Stimulated activated naive CD8-positive, alpha-beta T cell treated with anti-CD3 and anti-CD28 coated beads, Interleukin-15, amount 100 ng/mL, for 72 hours (primary cell): ENCODE measurements at places on chromosomes 6 and 20.

- peak; percentile 32 for DNase-seq
Measured at GRCh38 chr6:43269273-43270007, 26.2 kb downstream of the TTBK1 start.

DNA sequence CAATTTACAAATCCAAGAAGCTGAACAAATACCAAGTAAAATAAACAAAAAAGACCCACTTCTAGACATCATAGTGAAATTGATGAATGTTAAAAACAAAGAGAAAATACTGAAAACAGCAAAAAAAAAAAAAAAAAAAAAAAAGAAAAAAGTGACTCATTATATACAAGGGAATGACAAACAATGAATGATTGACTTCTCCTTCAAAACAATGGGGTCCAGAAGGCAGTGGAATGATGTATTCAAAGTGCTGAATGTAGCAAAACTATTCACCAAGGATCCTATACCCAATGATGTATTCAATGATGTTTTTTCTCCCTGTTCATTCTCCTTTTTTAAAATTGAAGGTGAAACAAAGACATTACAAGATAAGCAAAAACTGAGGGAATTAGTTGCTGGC, 650.0 kb downstream of the UTRN start:
- no peak for DNase-seq

- no peak for DNase-seq
Measured at GRCh38 chr20:1324598-1325172, 4.3 kb downstream of the SDCBP2 start.

GRCh38 chr20:11851646-11852045, 66.0 kb upstream of the BTBD3 start:
- DNase-seq, result no peak

DNA sequence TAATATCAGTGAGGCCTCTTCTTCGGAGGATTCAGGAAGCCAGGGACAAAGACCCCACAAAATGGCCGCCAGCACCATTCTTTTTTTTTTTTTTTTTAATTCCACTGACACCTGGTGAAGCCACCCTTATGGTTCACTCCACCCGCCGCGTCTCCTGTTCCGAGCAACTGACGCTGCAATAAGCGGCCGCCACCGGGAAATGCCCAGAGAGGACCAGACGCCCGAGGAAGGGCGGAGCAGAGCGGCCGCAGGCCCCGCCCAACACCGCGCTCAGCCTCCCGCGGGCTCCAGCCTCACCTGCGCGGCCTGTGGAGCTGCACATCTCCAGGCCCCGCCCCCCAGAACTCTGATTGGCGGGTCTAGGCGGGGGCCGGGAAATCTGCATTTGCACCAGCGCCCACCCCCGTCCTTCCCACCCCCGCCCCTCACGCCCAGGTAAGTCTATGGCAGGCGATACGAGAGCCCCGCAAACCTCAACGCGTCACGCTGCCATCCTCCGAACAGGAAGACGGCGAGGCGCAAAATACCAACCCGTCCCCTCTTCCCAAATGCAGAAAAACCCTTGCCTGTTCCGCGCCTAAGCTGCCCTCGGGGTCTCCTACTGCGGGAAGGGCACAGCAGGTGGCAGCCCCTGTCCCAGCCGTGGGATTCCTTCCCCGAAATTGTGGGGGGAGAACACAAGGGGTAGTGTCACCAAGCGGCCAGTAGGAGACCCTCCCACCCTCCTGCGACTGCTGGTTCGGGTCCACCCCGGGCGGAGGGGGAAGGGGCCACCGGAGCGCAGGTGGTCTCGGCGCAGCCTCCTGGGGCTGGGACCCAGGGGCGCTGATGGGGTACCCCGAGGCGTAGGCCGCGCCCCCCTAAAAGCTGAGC, 960 bp downstream of the ATP9A start:
- DNase-seq, result peak; percentile 58

DNA sequence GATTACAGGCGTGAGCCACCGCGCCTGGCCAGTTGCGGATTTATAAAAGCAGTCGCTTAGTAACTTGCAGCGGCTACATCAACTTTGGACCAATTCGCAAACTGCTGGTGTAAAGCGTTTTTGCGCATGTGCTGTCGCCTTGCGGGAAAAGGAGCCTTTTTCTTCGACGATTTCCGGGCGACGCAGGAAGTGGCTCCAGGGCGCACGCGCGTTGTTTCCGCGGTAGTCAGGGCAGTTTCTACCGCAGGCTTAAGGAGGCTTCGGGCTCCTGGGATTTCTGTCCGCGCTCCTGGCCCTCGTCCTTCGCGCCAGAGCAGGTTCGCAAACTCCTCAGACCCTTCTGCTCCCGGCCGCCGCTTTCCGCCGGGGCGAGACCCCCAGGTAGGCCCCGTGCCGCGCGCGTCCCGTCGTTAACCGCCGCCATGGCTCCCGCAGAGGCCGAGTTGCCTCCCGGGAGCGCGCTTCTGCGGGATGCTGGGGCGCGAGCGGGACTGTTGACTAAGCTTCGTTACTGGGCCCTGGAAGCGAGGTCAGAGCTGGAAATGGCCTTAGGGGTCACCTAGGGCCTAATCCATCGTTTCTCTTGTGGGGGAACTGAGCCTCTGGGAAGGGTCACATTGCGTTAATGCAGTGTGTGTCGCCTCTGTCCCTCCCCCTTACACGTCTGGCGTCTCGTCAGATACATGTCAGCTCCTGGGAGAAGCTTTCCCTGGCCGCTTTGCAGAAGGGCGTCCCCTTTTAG, at the start of gene RAE1:
Gene RAE1, plus strand, starts transcription at position 214 of the 742 bp plus-strand sequence. CDS start 2,784 bp downstream, outside the sequence.
- peak; percentile 88 for DNase-seq

DNA sequence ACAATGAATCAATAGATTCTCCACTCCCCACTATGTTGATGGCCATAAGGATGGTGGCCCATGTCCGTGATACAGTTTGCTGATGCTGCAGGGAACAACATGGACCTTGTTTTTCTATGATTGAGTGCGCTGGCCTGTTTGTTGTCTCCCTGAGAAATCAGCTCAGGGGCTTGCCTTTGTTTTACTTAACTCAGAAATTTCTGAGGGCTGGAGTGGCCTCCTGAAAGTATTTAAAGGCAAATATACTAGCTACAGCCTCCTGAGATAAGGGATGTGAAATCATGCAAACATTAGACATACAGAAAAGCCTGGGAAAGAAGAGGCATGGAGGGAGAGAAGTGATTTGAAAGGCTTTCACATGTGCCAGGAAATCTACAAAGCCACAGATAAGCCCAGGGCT, 170.3 kb upstream of the FLRT3 start:
- DNase-seq, result no peak

- DNase-seq, result peak; percentile 50
Measured at GRCh38 chr20:667351-668034, 8.1 kb downstream of the SCRT2 start.

GRCh38 chr6:159929819-159930218, 39.0 kb downstream of the MAS1 start:
- peak; percentile 38 for DNase-seq

DNA sequence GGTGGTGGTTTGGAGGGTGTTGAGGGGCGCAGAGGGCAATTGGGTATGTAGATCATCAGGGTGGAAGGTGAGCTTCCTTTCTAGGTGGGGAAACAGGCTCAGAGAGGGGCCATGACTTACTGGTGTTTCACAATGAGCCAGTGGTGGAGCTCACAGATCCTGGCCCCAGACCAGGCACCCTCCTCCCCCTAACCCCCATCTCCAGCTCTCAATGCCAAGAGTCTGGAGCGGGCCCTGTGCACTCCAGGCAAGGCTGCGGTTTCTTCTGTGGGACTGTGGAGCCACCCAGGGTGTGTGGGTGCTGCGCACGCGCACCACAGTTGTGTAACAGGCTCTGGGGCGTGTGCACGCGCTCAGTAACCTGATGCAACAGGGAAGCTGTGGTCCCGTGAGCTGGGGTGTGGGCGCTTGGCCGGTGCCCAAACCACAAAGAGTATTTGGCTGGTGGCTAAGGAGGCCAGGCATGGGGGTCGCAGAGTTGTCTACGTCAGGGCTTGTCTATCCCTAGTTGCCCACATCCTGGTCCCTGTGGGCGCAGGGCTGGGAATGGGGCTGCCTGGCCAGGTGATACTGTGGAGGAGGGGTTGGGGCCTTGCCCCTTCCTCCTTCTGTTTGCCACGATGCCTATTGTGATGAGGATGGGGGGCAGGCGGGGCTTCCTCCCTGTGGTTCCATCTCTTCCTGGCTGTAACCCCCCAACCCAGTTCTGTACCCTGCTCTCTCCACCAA, 37.5 kb upstream of the MRPS18A start:
- peak; percentile 88 for DNase-seq

GRCh38 chr6:11869672-11870340, 91.2 kb upstream of the ADTRP start:
- no peak for DNase-seq

DNA sequence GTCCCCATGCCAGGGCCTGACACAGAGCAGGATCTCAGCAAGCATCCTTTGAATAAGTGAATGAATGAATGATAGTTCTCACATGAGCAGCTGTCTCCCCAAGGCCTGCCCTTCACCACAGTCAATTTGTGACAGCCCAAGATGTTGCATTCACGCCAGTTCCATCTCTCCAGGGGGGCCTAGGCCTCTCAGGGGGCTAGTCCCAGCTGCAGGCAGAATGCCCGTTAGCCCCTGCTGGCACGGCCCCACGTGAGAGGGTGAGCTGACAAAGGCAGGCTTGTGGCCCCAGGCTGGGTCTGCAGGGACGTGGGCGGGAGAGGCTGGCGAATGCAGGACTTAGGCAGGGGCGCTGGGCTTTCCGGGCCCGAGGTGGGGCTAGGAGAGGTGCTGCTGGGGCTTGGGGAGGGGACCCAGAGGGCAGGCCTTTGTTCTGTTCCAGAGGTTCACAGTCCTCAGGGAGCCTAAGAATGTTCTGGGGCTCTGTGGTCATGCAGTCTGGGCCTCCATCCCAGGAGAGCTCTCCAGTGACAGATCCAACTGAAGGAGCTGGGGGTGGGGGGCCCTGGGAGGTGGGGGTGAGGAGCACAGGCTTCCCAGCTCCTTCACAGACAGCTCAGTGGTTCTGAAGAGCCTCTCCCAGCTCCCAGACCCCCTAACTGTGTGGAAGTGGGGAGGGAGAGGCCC, 30.5 kb upstream of the TLDC2 start:
- DNase-seq, result no peak

DNA sequence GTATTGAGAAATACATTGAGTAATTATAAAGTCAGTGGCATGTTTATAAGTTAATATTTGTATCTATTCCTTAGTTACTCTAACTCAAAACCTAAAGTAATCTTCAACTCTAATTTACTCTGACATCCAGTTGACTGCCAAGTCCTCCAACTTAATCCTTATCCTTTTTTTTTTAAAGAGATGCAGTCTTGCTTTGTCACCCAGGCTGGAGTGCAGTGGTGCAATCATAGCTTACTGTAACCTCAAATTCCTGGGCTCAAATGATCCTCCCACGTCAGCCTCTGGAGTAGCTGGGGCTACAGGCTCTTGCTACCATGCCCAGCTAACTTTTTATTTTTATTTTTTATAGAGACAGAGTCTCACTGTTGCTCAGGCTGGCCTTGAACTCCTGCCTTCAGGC, 24.4 kb downstream of the PTPN1 start:
- no peak for DNase-seq

- no peak for DNase-seq
Measured at GRCh38 chr20:57175397-57176010, 90.9 kb downstream of the BMP7 start.

GRCh38 chr6:141752677-141753076, 380.0 kb upstream of the GJE1 start:
- DNase-seq, result no peak

- DNase-seq, result no peak
Measured at GRCh38 chr20:11912013-11912658, 5.6 kb upstream of the BTBD3 start.
